Occipital lobe (tissue), 3 donors: ENCODE measurements at places on chromosomes 3 and 15.

- DNase-seq = no peak
Observed at GRCh38 chr15:42020713-42021273, at the start of gene PLA2G4E. Gene PLA2G4E (minus strand): TSS chr15:42021042. CDS start chr15:42021030, 12 bp downstream.

- DNase-seq = no peak
Observed at GRCh38 chr3:45413172-45413765, 24.9 kb downstream of the LARS2 start.

GRCh38 chr3:162366166-162366766 is 869.7 kb downstream of the OTOL1 start:
- DNase-seq = no peak

GRCh38 chr3:55246033-55246432 is 241.1 kb downstream of the WNT5A start:
- no peak for DNase-seq

GRCh38 chr3:124063197-124063909 is 71.4 kb upstream of the ROPN1 start:
- peak; percentile 7 for DNase-seq

GRCh38 chr15:92323525-92323924 is 70.2 kb upstream of the ST8SIA2 start:
- no peak for DNase-seq

- no peak for DNase-seq
Observed at GRCh38 chr15:34682674-34683073, 72.1 kb downstream of the GJD2 start.
